ACHN (cell line): ENCODE measurements at places on chromosomes 5 and 9.

GRCh38 chr9:18185196-18185595, 288.8 kb upstream of the ADAMTSL1 start:
- DNase-seq, result peak; percentile 18

DNA sequence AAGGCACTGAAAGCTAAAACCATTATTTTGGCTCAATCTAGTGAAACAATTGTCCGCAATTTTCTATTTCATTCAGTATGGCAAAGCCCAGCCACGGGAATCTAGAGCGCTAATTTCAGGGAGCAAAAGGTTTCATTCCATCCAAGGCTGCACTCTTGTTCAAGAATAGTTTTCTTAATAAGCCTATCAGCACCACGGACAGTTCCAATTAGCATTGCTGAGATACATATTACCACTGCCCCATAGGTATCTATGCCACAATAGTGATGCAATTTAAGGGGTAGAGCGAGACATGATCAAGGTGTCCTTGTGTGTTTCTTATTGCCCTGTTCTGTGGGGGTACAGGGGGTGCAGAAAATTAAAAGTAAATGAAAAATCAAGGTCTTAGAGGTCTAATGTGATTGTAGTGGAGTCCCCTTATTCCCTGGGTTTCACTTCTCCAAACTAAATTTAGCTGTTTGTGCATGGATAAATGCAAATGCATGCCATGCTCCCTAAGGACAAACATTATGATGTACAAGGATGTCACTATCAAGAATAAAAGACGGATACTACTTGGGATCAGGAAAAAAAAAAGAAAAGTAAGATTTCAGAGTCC, 45.5 kb downstream of the SPOCK1 start:
- peak; percentile 62 for DNase-seq

GRCh38 chr9:78470216-78470615, 173.3 kb downstream of the PSAT1 start:
- no peak for DNase-seq

DNA sequence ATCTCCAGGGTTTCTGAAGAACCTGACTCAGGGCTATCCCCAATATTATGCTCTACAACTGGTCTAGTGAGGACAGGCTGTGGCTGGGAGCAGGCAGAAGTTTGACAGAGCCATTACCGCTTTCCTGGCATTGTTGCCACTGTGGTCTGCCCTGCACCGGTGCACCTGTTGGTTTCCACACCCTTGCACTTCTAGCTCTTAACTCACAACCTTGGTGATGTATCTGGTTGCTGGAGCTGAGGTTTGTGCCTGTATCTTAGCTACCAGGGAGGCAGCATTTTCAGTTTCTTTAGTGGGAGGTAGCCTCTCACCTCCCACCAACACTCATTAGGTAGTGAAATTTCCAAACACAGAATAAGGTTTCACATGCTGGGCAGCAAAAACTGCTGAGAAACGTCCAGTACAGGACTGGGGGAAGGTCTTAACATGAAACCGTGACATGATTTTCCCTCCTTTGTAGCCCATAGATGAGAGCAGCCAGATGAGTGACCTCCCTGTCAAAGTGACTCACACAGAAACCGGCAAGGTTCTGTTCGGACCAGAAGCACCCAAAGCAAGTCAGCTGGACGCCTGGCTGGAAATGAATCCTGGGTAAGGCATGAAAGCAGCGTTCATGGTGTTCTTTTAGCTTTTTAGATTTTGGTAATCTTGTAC, 57.7 kb downstream of the SMARCA2 start:
- no peak for DNase-seq

- DNase-seq, result no peak
These were observed 4.5 kb downstream of the DAP start for GRCh38 chr5:10756549-10756948.

GRCh38 chr5:93572608-93573353, 8.2 kb downstream of the NR2F1-AS1 start:
- DNase-seq, result no peak

- peak; percentile 50 for DNase-seq
These were observed 369.0 kb downstream of the SPOCK1 start for GRCh38 chr5:137129886-137130680.

DNA sequence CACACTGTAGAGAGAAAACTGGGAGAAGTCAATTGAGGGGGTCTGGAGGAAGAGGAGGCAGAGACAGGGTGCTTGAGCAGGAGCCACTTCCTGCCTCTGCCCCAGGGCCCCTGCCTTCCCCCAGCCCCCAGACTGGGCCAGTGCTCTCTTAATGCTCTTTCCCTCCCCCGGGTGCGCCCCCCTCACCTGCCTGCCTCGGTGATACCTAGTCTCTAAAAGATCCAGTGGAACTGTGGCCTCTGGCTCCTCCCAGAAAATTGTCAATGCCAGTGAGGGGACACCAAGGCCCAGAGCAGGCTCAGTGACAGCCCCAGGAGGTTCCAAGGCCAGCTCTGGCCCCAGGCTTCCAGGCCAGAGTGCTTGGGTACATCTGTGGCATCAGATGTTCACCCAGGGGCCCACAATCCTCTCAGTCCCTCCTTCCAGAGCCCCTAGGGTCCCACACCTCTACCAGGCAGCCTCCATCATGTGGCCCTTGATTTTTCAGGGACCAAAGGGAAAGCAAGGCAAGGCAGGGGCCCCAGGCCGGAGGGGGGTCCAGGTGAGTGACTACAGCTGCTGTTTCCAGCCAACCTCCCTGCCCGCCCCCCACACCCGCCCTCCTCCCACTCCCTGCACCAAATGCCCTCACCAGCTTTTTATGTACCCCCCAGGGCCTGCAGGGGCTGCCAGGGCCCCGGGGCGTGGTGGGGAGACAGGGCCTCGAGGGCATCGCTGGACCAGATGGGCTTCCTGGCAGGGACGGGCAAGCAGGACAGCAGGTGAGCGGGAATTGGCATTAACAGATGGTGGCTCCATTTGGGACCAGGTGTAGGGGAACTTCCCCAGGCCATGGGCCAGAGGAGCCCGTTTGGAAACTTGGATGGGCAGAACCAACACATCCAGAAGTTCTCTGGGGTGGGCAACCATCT, 33.1 kb upstream of the ORM1 start:
- no peak for DNase-seq

DNA sequence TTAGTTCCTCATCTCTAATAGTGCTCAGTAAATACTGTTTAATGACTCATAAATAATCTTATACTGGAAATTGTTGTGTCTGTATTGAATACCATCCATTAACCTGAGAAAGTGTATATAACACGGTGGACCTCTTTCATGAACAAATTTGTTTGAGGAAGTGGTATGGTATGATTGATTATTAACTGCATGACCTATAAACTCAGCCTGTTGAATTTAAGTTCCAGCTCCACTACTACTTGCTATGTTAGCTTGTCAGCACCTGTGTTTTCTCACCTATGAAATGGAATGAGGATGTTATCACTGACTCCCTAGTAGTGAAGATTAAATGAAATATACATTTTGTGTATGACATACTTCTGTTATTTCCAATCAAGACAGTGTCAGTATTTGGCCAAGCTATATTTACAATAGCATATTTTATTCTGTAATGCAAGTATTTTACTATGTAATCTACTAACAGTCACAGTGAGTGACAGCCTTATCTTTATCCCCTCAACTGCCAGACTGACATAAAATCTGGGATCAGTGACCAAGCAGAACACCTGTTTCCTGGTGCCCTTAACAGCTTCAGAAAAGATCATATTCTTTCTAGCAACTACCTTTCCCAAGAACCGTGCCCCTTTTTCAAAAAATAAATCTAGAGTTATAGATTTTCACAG, 77.3 kb upstream of the ITGA1 start:
- DNase-seq, result no peak

- no peak for DNase-seq
These were observed 4.8 kb downstream of the IRX1 start for GRCh38 chr5:3600106-3601060.

DNA sequence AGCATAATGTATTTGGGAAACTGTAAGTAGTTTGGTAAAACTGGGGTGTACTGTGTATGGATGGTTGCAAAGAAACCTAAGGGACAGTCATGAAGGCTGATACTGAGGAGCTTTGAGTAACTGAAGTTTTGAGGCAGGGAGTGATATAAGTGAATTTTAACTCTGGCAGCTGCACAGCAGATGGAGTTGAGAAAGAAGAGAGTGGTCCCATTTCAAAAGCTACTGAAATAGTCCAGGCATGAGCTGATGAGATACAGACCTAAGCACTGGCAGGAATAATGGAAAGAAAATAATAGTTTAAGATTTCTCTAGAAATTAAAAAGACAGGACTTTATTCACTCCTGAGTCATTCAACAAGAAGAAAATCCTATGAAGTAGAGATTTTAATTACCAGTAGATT, 232.0 kb downstream of the CHSY3 start:
- DNase-seq, result no peak

DNA sequence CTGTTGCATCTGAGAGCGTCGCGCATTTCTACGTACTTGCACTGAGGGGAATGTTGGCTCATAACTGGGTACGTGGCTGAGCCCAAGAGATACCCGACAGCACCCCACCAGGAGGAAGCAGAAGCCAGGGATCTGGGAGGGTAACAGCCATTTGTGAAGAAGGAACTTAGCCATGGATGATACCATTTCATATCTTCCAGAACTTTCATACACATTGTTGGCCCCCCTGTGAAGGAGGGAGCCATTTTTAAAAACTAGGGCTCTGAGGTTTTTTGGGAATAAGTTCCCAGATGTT, 101.4 kb upstream of the SLC44A1 start:
- DNase-seq, result no peak

DNA sequence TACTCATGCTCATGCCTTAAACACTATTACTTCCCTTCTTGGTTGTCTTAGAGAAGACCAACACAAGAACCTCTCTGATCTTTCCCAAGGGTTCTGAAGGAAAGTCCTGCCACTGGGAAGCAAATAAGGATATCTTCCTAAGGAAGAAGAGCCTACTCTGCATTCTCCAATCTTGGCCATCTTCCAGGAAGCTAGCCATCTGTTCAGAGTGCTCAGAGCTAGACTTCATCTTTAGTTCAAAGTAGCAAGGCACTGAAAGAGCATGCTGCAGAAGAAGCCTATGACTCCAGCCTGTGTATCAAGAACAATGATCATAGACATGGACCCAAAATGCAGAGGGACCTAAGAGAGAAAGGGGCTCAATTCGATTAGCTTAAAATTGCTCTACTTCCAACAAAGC, 114.7 kb downstream of the KIAA0825 start:
- DNase-seq, result no peak

- DNase-seq, result no peak
These were observed 104.5 kb downstream of the RGS3 start for GRCh38 chr9:113568081-113568435.

- no peak for DNase-seq
These were observed 38.1 kb downstream of the HMCN2 start for GRCh38 chr9:130303613-130304055.

DNA sequence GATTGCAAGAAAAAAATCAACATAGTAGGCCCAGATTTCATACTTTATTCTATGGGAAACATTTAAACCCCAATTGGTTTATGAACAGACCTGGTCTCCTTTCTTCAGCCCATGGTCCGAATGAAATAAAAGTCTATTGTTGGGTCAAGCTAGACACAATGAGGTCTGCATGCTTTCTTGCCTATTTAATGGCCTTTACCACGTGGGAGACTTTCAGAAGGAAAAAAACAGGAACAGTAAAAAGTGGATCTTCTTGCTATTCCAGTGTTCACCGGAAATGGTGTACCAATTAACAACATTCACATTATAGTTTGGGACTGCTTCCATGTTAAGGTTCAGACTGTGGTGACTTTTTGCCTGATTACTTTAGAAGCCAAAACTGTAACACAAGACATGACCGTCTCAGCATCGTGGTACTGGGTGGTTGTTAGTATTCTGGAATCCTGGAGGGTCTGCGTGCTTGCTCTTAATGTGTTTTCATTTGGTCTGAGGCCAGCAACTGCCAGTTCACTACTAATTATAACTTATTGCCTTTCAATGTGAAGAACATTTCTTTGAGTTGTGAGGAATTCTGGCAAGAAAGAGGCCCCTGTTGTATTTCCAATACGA, 85.4 kb upstream of the PRRC1 start:
- DNase-seq, result no peak

DNA sequence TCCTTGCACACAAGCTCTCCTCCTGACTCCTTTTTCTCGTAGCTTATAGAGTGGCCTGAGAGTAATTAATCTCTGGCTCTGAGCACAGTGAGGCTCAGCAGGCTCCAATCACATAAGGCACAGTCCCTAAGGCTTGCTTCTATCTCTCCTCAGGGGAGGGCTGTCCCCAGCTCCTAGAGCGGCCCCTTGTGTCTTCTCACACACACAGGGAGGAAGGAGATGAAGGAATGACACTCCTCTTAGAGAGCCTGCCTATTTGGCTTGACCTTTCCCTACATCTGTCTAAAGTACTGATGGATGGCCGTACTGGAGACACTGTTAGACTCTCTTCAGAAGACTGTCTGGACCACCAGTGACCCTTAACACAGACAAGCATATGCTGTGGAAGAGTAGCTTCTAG, 12.9 kb downstream of the TAS2R1 start:
- no peak for DNase-seq

- DNase-seq, result no peak
These were observed 134.8 kb upstream of the CD180 start for GRCh38 chr5:67331296-67331925.

- no peak for DNase-seq
These were observed 4.4 kb downstream of the IL9 start for GRCh38 chr5:135891268-135891667.

- peak; percentile 36 for DNase-seq
These were observed 54.7 kb upstream of the SUSD3 start for GRCh38 chr9:93003552-93004407.

DNA sequence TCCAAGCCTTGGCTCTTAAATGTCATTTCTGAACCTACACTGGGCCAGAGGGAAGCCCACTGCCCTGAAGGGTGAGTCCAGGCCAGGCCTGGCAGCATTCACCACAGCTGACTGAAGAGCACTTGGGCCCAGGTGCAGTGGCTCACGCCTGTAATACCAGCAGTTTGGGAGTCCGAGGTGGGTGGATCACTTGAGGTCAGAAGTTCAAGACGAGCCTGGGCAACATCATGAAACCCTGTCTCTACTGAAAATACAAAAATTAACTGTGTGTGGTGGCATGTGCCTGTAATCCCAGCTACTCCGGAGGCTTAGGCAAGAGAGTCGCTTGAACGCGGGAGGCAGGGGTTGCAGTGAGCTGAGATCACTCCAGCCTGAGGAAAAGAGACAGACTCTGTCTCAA, 5.1 kb downstream of the CCIN start:
- DNase-seq, result no peak

DNA sequence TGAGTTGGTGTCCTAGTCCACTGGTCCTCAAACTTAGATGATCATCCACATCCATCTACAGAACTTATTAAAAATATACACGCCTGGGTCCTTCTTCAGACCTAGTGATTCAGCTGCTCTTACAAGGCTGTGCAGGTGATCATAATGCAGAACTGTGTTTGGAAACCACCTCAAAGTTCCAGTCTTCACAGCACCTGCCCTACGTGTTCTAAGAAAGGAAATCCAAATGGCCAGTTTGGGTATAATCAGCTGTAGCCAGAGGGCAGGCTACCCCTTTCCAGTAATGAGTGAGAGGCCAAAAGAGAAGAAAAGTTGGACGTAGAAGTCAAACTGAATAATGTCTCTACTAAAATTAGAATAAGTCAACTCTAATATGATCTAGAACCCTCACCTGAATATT, 15.4 kb downstream of the REEP5 start:
- DNase-seq, result no peak
